ENCODE measurements at places on chromosomes 16 and 17. TPM values are rescaled to one million over a fixed set of nuclear protein-coding genes. Genes with fewer than 3 reads are reported as not detected.

The GSDMA gene
- not detected for total RNA-seq

The B9D1 gene
- 21.3 TPM for total RNA-seq

The HOXB8 gene
- total RNA-seq, result not detected

The CACNA1G gene
- not detected for total RNA-seq

The GPR139 gene
- total RNA-seq, result not detected

The CDH11 gene
- 2.9 TPM for total RNA-seq

The CACNG1 gene
- total RNA-seq, result not detected

The ATXN2L gene
- total RNA-seq, result 49.0 TPM

The C17orf50 gene
- not detected for total RNA-seq

The TBC1D3E gene
- not detected for total RNA-seq

The C16orf96 gene
- total RNA-seq, result under 0.01 TPM

The GNG13 gene
- total RNA-seq, result not detected

The HSD17B2 gene
- total RNA-seq, result under 0.01 TPM

The HOXB6 gene
- total RNA-seq, result not detected

The CTDNEP1 gene
- 18.6 TPM for total RNA-seq

The SEZ6 gene
- not detected for total RNA-seq

The PRSS33 gene
- total RNA-seq, result not detected

The DBF4B gene
- total RNA-seq, result 9.8 TPM

The SBK1 gene
- under 0.01 TPM for total RNA-seq

The YBX2 gene
- total RNA-seq, result not detected

The DHODH gene
- 10.7 TPM for total RNA-seq

The SCIMP gene
- not detected for total RNA-seq

The RNF112 gene
- total RNA-seq, result under 0.01 TPM

The CRYBA1 gene
- total RNA-seq, result not detected

The TBC1D28 gene
- not detected for total RNA-seq

The KRTAP3-2 gene
- not detected for total RNA-seq

The MATCAP1 gene
- 16.0 TPM for total RNA-seq

The CES5A gene
- not detected for total RNA-seq

The ST6GALNAC1 gene
- not detected for total RNA-seq

The PLXDC1 gene
- total RNA-seq, result 0.34 TPM

The TIMM22 gene
- 20.8 TPM for total RNA-seq

The KRT40 gene
- total RNA-seq, result not detected

The KIAA0753 gene
- total RNA-seq, result 20.7 TPM

The CDH8 gene
- not detected for total RNA-seq

The EFNB3 gene
- 0.33 TPM for total RNA-seq

The DNASE1L2 gene
- 0.15 TPM for total RNA-seq

The SEBOX gene
- not detected for total RNA-seq

The CD2BP2 gene
- 35.3 TPM for total RNA-seq

The AGRP gene
- not detected for total RNA-seq

The MPO gene
- total RNA-seq, result not detected

The DOC2A gene
- 0.33 TPM for total RNA-seq

The PYY gene
- not detected for total RNA-seq
